ENCODE measurements at places on chromosomes 11 and 22.

DNA sequence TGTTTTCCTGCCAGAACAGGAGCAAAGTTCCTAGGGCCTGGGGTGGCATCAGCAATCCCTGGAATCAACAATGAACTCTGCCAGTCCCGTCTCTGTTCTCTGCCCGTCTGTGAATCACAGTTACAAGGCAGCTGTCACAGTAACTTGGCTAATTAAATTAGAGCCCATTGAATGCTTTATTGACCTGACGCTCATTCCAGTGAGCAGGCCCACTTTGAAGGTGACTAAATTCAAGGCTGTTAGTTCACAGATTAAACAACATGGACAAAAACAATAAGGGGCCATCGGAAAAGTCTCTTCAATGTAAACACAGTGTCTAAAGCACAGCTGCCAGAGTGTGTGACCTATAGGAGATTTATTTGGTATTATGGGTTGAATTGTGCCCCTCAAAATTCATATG lies 17.7 kb upstream of the TMPRSS5 start:
- DNase-seq, result no peak

- DNase-seq, result no peak
These were observed 15.0 kb upstream of the MUC6 start for GRCh38 chr11:1051356-1052132.

- no peak for DNase-seq
These were observed 22.4 kb downstream of the DERL3 start for GRCh38 chr22:23816156-23816976.

GRCh38 chr11:122030286-122030685 lies 85.7 kb downstream of the BLID start:
- DNase-seq, result peak; percentile 17

GRCh38 chr11:57644748-57645688 lies 4.7 kb downstream of the YPEL4 start:
- peak; percentile 55 for DNase-seq

- DNase-seq, result peak; percentile 11
These were observed 122.3 kb downstream of the GRIK4 start for GRCh38 chr11:120633616-120634393.

DNA sequence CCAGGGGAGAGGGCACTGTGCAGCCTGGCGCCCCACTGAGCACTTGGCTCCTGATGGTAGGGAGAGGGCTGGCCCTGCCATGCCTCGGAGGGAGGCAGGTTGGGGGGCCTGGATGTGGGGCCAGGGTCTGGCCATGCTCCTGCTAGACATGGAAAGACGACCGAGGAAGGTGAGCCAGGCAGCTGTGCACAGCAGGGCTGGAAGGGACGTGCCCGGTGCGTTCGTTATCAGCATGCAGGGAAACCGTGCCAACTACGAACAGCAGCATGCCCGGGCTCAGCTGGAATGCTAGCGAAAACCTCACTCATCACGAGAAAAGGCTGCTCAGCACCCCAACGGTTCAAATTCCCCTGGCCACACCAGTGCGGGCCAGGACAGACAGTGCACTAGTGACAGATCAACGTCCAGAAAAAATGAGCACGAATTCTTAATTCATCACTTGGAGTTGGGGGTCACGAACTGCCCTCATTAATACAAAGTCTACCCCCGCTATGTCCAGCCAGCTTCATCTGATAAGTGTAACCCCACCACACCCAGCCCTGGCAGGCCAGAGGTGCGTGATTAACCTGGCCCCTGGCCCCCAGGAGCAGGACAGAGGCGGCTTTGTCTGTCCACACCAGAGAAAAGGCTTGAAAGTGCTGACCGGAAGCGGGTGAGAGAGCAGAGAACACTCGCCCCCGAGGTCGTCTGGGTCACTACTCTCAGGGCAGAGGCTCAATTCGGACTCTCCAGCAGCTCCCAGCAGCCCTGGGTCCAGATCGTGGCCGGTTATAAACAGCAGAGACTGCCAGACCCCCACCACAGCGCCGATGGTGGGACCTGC lies 84.2 kb downstream of the CELSR1 start:
- no peak for DNase-seq

GRCh38 chr11:68302670-68303069 lies 9.7 kb upstream of the LRP5 start:
- DNase-seq, result no peak

DNA sequence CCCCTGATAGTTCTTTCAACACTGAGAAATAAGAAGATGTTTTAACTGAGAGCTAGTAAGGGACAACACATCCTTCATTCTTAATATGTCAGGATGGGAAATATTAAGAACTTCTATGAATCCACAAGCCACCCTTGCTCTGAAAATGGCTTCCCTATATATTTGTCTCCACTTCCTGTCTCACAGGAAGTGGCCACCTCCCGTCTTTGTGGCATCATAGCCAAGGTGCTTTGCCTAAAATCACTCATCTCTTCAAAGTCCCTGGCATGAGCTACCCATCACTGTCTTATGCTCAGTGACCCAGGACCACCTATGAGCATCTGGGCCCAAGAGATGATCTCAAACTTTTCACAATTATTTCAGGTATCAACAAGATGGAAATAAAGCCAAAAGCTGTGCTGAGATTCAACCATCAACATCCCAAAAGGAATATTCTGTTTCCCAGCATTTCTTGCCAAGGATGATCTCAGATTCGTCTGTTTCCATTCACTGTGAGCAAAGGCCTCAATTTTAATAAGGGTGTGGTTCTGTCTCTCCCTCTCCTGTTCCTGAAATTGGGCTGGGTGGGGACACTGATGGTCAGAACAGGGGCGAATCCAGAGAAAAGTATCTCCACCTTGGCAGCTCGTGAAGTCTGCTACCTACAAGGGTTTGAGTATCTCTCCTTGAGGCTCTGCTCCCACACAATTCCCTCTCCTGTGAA lies 493.9 kb downstream of the MN1 start:
- DNase-seq, result no peak

DNA sequence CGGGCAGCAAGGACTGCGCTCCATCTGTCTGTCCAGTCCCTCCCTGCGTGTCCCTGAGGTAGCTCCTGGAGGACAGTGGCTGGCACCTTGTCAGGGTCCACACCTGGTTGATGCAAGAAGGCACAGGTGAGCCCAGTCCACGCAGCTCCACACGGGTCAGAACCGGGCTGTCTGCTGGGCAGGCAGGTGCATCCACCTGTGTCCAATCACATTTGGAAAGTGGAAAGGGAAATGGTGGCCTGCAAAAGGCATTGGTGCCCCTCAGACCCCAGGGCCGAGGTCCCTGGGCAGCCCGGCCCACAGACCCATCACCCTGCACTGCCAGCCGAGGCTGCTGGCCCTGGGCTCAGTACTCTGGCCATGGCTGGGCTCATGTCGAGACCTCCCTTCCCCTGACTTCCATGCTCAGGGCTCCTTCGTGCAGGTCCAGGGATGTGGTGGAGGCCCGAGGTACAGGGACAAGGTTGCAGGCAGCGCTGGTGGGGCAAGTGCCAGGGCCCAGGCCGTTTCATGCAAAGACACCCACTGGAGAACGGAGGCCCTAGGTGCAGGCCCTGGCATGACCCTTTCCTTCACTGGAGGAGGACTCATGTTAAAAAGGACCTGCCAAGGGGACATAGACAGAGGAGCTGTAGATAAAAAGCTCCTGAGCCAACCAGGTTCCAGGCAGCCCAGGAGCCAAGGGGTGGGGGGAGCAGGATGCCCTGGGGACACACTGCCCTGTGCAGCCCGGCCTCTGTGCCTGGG lies 38.9 kb upstream of the TH start:
- no peak for DNase-seq

DNA sequence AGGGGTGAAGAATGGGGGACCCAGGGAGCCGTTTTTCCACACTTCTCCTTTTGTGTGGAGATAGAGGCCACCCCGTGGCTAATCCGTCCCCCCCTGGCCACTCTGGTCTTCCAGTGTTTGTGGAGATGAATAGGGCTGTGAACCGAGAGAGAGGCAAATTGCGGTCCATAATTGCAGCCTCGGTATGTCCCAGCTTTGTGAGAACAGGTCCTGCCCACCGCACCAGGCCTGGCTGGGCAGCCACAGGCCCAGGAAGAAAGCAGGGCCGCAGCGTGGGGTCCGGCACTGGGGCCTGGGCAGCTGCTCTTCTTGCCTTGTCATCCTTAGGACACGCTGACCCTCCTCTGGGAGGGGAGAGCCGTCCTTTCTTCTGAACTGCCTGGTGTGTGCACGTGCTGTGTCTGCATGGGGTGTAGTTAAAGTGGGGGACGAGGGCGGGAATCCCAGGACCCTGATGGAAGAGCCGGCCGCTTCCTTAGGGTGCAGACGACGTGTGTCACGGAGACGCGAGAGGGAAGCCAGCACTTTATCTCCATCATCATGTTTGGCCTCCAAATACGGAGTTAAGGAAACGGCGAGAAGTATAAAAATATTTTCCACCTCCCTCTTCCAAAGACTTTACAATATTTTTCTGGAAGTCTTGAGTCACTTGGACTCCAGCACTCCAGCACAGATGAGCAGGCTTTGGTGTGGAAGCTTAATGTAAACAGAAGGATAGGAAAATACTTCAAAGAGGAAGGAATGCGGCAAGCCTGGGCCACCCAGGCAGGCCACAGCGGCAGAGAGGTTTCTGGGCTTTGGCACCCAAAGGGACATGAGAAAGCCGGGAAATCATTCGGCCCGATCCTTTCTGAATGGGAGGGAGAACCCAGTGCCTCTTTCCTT lies 1248.4 kb downstream of the BRD1 start:
- no peak for DNase-seq

- DNase-seq, result no peak
These were observed 146.1 kb upstream of the C11orf87 start for GRCh38 chr11:109275931-109276330.

GRCh38 chr11:1222491-1223345 lies at the start of gene MUC5B:
MUC5B (plus strand) TSS chr11:1223066; CDS start chr11:1223124, 58 bp downstream.
- no peak for DNase-seq

GRCh38 chr11:1916986-1917522 lies 2.4 kb upstream of the TNNT3 start:
- no peak for DNase-seq

GRCh38 chr11:129644326-129644725 lies 171.3 kb upstream of the TMEM45B start:
- DNase-seq, result no peak

DNA sequence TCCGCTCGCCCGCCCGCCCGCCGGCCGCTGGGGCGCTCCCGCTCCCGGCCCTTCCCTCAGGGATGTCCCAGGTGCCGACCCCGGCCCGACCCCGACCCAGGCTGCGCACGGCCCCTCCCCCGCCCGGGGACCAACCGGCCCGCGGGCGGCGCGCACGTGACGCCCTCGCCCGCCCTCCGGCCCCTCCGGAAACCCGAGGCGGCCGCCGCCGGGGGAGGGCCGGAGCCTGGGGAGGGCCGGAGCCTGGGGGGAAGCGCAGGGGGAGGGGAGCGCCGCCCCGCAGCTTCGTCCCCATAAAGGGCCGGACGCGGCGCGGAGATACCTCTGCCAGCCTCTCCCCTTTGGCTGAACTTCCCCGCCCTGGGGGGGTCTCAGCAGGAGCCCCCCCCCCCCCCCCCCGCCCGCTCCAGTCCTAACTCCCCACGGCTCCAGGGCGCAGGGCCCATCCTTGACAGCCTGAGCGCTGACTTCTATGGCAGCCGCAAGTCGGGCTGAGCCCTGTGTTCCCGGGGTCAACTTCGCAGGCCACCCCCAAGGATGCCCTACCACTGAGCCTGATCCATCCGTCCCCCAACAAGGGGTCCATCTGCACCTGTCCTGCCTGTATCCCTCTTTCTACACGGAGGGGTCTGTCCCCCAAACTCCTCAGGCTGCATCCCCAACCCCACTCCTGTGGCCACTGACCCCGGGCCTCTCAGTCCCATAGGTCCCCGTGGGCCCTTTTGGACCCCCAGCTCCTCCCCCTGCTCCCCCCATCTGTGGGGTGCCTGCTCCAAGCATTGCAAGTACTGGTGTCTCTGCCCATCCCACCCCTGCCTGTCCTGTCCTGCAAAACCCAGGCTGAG lies at the start of gene MAPK12:
TSS of gene MAPK12 (minus strand) at position 69 of the 845 bp plus-strand sequence. CDS start 174 bp downstream, outside the sequence.
- DNase-seq, result peak; percentile 50

DNA sequence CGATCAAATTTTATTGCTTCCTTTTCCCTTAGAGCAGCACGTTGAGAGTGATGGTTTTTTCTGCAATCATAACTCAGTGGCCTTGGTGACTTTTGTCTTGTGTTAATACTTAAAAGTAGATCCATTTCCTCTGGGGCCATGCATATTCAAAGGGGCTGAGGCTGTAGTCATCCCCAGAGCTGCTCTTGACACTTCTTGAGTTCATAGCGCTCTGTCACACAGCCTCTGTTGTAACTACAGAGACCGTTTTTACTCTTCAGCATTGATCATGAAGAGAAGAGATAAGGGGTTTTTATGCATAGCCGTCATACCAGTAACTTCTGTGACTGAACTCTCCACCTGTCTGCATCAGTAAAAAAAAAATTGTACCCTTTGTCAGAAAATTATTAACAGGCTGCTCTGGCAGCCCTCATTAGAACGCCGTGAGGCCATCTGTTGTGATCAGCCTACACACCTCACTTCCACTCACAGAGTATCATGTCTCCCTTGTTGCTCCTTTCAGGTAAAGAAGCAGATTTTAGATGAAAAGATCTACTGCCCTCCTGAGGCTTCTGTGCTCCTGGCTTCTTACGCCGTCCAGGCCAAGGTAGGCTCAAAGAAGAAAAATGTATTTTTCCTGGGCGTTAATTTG lies 38.4 kb downstream of the NF2 start:
- DNase-seq, result no peak

DNA sequence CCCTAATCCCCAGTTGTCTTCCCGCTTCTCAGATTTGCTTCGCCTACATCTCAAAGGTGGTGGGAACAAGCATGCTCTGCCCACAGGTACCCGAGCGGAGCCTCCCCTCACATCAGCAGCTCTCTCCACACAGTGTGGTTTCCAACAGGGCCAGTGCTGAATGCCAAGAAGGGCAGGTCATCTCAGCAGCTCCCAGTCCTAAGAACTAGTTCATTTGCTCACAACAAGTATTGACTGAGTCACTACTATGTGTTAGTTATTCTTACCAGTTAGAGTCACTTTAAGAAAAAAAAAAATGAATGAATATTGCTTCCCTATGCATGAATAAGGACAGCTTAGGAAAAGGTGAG lies 66.2 kb downstream of the THAP12 start:
- DNase-seq, result no peak

GRCh38 chr22:45991098-45991497 lies 14.1 kb upstream of the WNT7B start:
- DNase-seq, result no peak

DNA sequence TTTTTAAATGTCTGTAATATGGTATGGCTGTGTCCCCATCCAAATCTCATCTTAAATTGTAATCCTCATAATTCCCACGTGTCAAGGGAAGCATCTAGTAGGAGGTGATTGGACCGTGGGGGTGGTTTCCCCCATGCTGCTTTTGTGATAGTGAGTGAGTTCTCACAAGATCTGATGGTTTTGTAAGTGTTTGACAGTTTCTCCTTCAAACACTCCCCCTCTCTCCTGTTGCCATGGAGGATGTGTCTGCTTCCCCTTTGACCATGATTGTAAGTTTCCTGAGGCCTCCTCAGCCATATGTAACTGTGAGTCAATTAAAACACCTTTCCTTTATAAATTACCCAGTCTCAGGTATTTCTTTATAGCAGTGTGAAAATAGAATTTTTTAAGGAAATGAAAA lies 31.1 kb upstream of the CD44 start:
- no peak for DNase-seq

- peak; percentile 62 for DNase-seq
These were observed 444.4 kb downstream of the DLG2 start for GRCh38 chr11:85182441-85183387.

GRCh38 chr11:57269571-57270021 lies 32.5 kb upstream of the APLNR start:
- DNase-seq, result peak; percentile 41

- no peak for DNase-seq
These were observed 28.7 kb upstream of the BARX2 start for GRCh38 chr11:129346916-129347315.

GRCh38 chr11:119560961-119561360 lies 138.0 kb upstream of the THY1 start:
- no peak for DNase-seq

GRCh38 chr22:39722501-39722900 lies 151.9 kb downstream of the CACNA1I start:
- DNase-seq, result no peak
